Spinal cord (tissue), 10 donors: ENCODE measurements at places on chromosomes 12 and 14. TPM values are rescaled to one million over a fixed set of nuclear protein-coding genes. Genes with fewer than 3 reads are reported as not detected.

CLEC4D gene
- polyA plus RNA-seq: not detected

FAIM2 gene
- polyA plus RNA-seq: 203 TPM

DNA sequence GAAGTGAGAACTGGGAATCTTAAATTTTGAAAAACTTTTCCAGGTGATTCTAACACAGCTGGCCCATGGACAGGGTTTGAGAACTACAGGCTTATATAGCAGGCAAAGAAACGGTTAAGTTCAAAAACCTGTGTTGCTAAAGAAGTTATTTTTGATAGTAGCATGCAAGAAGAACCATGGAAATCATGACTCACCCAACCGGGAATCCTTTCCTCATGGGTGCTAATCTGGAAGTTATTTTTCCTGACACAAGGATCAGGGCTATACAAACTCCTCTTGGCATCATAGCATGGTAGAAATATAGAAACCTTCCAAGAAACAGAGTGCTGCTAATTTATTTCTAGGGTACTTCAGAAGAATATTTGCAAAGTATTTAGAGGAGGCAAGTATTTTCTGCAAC, 588.7 kb downstream of the CCER1 start:
- no peak for DNase-seq

DNA sequence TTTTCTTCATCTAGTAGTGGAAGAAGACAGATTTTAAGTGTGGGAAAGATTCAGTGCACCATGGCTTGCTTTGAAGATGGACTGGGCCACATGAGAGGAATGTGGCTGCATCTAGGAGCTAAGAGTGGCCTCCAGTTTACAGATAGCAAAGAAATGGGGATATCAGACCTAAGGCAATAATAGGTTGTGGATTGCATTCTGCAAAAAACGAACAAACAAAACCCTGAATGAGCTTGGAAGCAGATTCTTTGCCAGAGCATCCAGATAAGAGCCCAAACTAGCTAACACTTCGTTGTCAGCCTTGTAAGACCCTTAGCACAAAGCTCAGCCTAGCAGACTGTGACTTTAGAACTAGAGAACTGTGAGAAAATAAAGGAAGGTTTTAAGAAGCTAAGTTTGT, 9.6 kb downstream of the ATXN7L3B start:
- no peak for DNase-seq

DNA sequence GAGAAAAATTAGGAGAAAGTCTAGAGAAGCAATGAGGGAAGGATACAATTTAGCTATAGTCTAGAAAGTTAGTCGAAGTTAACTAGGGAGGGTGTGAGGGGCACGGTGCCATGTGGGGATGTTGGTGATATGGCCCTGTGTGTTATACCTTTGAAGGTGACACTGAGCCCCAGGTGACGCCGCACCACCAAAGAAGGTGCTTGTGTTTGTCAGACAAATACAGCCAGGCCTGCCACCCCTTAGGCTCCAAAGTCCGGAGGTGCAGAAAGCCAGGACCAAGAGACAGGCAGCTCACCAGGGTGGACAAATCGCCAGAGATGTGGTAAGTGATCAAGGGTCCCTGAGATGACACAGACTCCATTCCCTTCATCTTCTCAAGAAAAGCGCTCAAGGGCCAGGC, 1.1 kb downstream of the C1S start:
- no peak for DNase-seq
